ENCODE measurements at places on chromosomes 7 and 10. TPM values are rescaled to one million over a fixed set of nuclear protein-coding genes. Genes with fewer than 3 reads are reported as not detected.

Gene TRDMT1
- total RNA-seq, result 2.7 TPM

DNA sequence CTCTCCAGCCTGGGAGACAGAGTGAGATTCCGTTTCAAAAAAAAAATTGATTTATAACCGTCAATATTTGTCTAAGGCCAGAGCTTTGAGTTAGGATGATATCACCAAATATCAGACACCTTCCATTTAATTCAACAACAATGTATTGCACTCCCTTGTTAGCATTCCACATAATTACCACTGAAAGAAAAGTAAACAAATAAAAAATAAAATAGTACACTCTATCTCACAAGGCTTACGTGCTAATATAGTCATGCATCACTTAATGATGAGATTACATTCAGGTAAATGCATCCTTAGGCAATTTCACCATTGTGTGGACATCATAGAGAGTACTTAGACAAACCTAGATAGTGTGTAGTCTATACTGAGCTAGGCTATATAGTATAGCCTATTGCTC is 127.6 kb upstream of the RHOBTB1 start:
- no peaks in the 10 kb centered on the region for H3K4me1 ChIP-seq
- H3K27me3 ChIP-seq, result no peaks in the 10 kb centered on the region
- H3K27ac ChIP-seq, result no peak overlapping the region
- DNase-seq, result no peak
- no peaks in the 10 kb centered on the region for H3K36me3 ChIP-seq

DNA sequence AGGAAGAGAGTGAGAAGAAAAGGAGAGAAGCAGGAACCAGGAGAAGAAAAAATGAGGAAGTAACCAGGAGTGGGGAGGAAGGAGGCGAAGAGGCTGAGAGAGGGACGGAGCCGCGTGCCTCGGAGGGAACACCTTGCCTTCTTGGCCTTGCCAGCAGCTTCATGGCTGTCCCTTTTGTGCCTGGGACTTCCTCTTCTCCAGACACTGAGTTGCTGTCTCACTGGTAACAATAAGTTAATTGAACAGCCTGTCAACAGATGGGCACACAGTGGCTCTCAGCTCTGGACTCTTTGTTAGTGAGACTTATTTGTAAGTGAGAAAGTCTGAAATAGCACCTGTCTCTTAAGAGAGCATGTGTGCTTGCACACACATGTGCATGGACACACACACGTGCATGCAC is 83.2 kb downstream of the GATA3 start:
- DNase-seq, result no peak
- H3K4me1 ChIP-seq, result no peaks in the 10 kb centered on the region
- H3K36me3 ChIP-seq, result no peaks in the 10 kb centered on the region
- H3K27ac ChIP-seq, result no peak overlapping the region
- no peaks in the 10 kb centered on the region for H3K27me3 ChIP-seq
- H3K4me3 ChIP-seq, result no peak overlapping the region

DNA sequence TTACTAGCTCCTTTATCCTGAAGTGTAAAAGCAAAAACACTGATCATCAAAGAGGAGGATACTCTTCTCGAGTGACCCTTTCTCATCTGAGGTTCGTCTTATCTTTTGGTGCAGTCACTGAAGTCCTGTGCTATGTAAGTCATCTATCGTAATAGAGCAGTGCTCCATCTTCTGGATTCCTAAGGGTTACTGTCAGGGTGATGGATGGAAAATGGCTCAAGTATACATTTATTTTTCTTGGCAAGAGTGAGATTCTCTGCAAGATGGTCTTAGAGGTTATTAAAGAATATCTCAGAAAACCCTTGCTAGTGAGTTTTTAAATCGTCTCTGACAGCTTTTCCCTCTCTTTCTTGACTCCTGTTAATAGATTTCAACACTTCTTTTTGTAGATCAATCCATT is 12.4 kb downstream of the PRKG1 start:
- no peak overlapping the region for H3K4me3 ChIP-seq
- no peak overlapping the region for H3K27ac ChIP-seq
- H3K36me3 ChIP-seq, result no peaks in the 10 kb centered on the region
- no peaks in the 10 kb centered on the region for H3K27me3 ChIP-seq
- H3K4me1 ChIP-seq, result no peaks in the 10 kb centered on the region

- H3K4me1 ChIP-seq, result no peaks in the 10 kb centered on the region
- no peak overlapping the region for H3K27ac ChIP-seq
- no peaks in the 10 kb centered on the region for H3K27me3 ChIP-seq
- no peak overlapping the region for H3K4me3 ChIP-seq
Measured at GRCh38 chr7:122006687-122007086, 133.7 kb downstream of the PTPRZ1 start.

DNA sequence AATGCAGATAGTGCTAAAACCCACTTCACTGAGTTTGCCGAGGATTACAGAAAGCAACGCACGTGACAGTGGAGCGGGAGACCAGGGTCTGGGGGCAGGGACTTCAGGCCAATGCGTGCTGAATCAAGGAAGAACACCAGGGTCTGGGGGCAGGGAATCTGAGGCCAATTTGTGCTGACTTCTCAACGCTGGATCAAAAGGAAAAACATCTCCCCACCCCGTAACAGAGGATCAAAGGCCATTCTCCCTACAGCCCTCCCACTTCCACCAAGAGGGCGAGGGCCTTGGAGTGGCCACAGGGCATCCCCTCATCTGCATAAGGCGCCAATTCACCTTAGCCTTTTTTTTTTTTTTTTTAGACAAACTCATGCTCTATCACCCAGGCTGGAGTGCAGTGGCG is 22.3 kb upstream of the BNIP3 start:
- H3K4me1 ChIP-seq, result no peaks in the 10 kb centered on the region
- DNase-seq, result no peak
- no peaks in the 10 kb centered on the region for H3K36me3 ChIP-seq
- no peaks in the 10 kb centered on the region for H3K27me3 ChIP-seq
